ENCODE measurements at places on chromosomes 1 and 21. TPM values are rescaled to one million over a fixed set of nuclear protein-coding genes. Genes with fewer than 3 reads are reported as not detected.

The HRNR gene
- total RNA-seq = not detected

The C8A gene
- not detected for total RNA-seq

The KRTAP10-7 gene
- not detected for total RNA-seq

The CSF1 gene
- 13.9 TPM for total RNA-seq

The EFCAB7 gene
- total RNA-seq = 8.9 TPM

The SPRR1A gene
- total RNA-seq = not detected

The DUSP10 gene
- 4.6 TPM for total RNA-seq

The ELAVL4 gene
- total RNA-seq = not detected

The C8B gene
- total RNA-seq = not detected

The ORC1 gene
- total RNA-seq = 0.11 TPM

The LRRIQ3 gene
- 0.44 TPM for total RNA-seq

The UBXN10 gene
- total RNA-seq = 1.4 TPM

The AGMAT gene
- not detected for total RNA-seq

The LCE2C gene
- not detected for total RNA-seq

The PRKAA2 gene
- total RNA-seq = 112 TPM

The GJB5 gene
- total RNA-seq = not detected

The IL10 gene
- total RNA-seq = 0.38 TPM

The SIK1 gene
- total RNA-seq = 7.8 TPM

The ABCA4 gene
- total RNA-seq = 0.11 TPM

The FMO4 gene
- total RNA-seq = 5.4 TPM

The OLIG2 gene
- not detected for total RNA-seq

The CRABP2 gene
- total RNA-seq = 0.60 TPM

The SMCP gene
- not detected for total RNA-seq

The S100A3 gene
- 0.36 TPM for total RNA-seq

The RAP1GAP gene
- total RNA-seq = 6.2 TPM

The MYBPH gene
- not detected for total RNA-seq

The OMA1 gene
- 36.6 TPM for total RNA-seq

The SPATA21 gene
- total RNA-seq = not detected

The CLCA1 gene
- total RNA-seq = 0.05 TPM

The NID1 gene
- total RNA-seq = 40.4 TPM

The F13B gene
- total RNA-seq = not detected

The KDM1A gene
- total RNA-seq = 27.4 TPM

The TPTE gene
- total RNA-seq = not detected

The L1TD1 gene
- total RNA-seq = 0.08 TPM

The KANK4 gene
- 0.11 TPM for total RNA-seq

The RNU1-1 gene
- 6,072 TPM for total RNA-seq

The TRIM63 gene
- 203 TPM for total RNA-seq

The PDC gene
- total RNA-seq = not detected

The CFHR5 gene
- not detected for total RNA-seq

The SLAMF9 gene
- not detected for total RNA-seq

The JAM2 gene
- 23.7 TPM for total RNA-seq

The KCNE2 gene
- not detected for total RNA-seq

The OR2T11 gene
- total RNA-seq = not detected

The SPRR2A gene
- not detected for total RNA-seq

The FAM72C gene
- total RNA-seq = not detected

The ALDH4A1 gene
- 35.9 TPM for total RNA-seq

The FOXO6 gene
- 2.1 TPM for total RNA-seq

The CCDC185 gene
- total RNA-seq = not detected

The LMOD1 gene
- 9.2 TPM for total RNA-seq
